Endodermal cell (in vitro differentiated cells): ENCODE measurements at places on chromosomes 3 and 15.
A peak's percentile ranks its signal among the peaks of the same experiment; 100 is the strongest.

- H3K27me3 ChIP-seq = no peaks in the 10 kb centered on the region
- DNase-seq = no peak
- peak overlapping the region; percentile 19 for H3K4me3 ChIP-seq
- no peaks in the 10 kb centered on the region for H3K36me3 ChIP-seq
Observed at GRCh38 chr3:104411757-104412156, 955.0 kb upstream of the ALCAM start.

DNA sequence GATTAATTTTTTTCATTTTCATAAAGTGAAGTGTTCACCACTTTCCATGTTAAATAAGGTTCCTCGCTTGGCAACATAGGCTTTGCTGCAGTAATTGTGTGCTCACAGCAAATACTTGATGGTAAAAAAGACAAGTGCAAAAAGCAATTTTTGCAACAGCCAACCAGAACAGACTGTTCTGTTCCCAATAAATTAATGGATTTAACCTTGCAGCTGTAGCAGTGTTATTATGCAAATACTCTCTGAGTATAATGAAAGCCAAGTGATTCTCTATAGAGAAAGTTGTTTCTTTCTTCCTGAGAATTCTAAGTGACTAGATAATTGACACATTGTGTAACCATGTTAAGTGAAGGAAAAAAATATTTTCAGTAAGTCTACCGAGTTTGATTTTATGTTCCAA lies 183.7 kb upstream of the NAALADL2 start:
- no peaks in the 10 kb centered on the region for H3K27me3 ChIP-seq
- H3K4me3 ChIP-seq = no peak overlapping the region
- no peak for DNase-seq
- H3K36me3 ChIP-seq = no peaks in the 10 kb centered on the region

GRCh38 chr3:123021996-123022510 lies 5.5 kb downstream of the SEMA5B start:
- H3K27me3 ChIP-seq = no peaks in the 10 kb centered on the region
- no peak overlapping the region for H3K4me3 ChIP-seq
- H3K27ac ChIP-seq = peak overlapping the region; percentile 7
- H3K4me1 ChIP-seq = peaks cover 17% of the 10 kb centered on the region
- DNase-seq = no peak

- H3K27me3 ChIP-seq = no peaks in the 10 kb centered on the region
- no peaks in the 10 kb centered on the region for H3K4me1 ChIP-seq
- H3K36me3 ChIP-seq = peaks cover 52% of the 10 kb centered on the region
- no peak overlapping the region for H3K4me3 ChIP-seq
- no peak for DNase-seq
- no peak overlapping the region for H3K27ac ChIP-seq
Observed at GRCh38 chr3:108569336-108569735, 19.9 kb downstream of the CIP2A start.

DNA sequence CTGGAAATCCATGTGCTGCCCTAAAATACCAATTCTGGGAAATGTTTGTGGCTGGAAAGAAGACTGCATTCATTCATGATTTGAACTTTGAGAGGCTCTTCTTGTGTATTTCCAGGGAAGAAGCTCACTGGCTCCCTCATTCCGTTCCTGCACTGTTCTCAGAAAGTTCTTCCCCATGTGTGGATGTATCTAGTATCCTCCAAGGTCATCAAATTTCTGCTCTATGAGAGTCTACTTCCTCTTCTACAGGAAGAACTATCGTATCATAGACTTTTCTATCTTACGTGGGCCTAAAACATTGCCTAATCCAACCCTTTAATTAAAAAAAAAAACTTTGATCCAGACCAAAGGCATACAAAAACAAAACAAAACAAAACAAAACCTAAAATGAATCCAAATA lies 2.9 kb downstream of the CCR3 start:
- no peak overlapping the region for H3K27ac ChIP-seq
- H3K4me1 ChIP-seq = no peaks in the 10 kb centered on the region
- no peak for DNase-seq
- H3K4me3 ChIP-seq = no peak overlapping the region

- no peak overlapping the region for H3K4me3 ChIP-seq
- H3K4me1 ChIP-seq = no peaks in the 10 kb centered on the region
- H3K27ac ChIP-seq = no peak overlapping the region
- DNase-seq = no peak
- no peaks in the 10 kb centered on the region for H3K36me3 ChIP-seq
- no peaks in the 10 kb centered on the region for H3K27me3 ChIP-seq
Observed at GRCh38 chr3:160205606-160206005, 19.6 kb upstream of the C3orf80 start.

DNA sequence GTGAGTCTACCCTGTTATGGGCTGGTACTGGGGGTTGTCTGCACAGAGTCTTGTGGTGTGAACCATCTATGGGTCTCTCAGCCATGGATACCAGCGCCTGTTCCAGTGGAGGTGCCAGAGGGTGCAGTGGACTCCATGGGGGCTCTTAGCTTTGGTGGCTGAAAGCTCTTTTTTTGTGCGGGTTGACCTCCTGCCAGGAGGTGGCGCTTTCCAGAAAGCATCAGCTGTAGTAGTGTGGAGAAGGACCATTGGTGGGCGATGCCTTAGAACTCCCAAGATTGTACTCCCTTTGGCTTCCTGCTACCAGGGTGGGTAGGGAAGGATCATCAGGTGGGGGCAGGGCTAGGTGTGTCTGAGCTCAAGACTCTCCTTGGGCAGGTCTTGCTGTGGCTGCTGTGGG lies 602.6 kb downstream of the RSL24D1 start:
- H3K36me3 ChIP-seq = no peaks in the 10 kb centered on the region
- peak; percentile 51 for DNase-seq
- H3K27ac ChIP-seq = no peak overlapping the region
- H3K4me1 ChIP-seq = no peaks in the 10 kb centered on the region
- H3K4me3 ChIP-seq = peak overlapping the region; percentile 53
- H3K27me3 ChIP-seq = no peaks in the 10 kb centered on the region

DNA sequence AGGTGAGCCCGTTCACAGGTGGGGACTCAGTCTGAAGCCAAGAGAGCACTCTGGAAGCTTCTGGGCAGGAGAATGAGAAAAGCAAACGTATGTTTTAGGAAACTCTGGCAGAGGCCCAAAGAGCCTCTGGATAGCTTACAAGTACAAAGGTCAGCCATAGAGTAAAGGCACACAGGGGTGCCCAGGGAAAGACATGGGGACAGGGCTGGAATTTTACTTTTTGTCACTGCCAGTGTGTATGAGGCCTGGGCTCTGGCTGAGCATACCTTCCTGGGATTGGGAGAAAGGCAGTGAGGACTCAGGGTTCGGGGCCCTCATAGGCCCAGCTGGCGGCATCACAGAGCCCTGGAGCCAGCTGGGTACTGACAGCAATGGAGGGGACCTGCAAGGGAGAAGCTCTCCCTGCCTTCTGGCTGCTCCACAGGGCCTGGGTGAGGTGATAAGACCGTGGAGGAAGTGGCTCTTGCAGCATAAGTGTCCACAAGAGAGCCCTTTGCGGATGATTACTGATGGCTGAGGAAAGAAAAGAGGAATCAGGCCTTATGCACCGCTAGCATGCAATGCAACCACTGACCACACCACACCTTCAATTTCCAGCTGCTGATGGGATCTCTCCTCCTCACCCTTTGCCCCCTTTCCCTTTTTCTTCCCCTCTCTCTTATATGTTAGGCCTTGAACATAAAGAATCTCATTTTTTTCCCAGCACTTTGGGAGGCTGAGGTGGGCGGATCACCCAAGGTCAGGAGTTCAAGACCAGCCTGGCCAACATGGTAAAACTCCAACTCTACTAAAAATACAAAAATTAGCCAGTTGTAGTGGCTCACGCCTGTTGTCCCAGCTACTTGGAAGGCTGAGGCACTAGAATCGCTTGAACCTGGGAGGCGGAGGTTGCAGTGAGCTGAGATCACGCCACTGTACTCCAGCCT lies 25.1 kb upstream of the BCL2L10 start:
- peak; percentile 32 for DNase-seq
- no peaks in the 10 kb centered on the region for H3K36me3 ChIP-seq
- H3K4me1 ChIP-seq = peaks cover 3% of the 10 kb centered on the region
- H3K4me3 ChIP-seq = no peak overlapping the region
